Stimulated activated CD4-positive, alpha-beta T cell treated with anti-CD3 and anti-CD28 coated beads, Interleukin-15, amount 100 ng/mL, for 24 hours (primary cell): ENCODE measurements at places on chromosomes 3 and 15.

DNA sequence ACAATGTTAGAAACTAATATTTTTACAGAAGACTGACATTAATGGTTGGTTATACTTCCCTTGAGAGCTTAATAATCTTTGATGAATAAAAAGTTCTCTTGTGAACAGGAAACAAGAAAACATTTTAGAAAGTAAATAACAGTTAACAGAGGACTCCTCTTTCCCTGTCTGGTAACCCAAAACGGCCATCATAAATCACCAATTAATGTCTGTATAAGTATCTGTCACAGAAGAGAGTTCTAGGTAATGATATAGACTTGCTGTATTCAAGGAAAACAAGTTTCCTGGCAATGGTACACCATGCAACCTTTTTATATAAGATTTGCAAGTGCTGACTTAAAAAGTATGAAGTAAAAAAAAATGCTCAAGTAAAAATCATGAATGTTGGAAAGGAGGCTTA is 426.7 kb downstream of the SOX2 start:
- no peak for DNase-seq

DNA sequence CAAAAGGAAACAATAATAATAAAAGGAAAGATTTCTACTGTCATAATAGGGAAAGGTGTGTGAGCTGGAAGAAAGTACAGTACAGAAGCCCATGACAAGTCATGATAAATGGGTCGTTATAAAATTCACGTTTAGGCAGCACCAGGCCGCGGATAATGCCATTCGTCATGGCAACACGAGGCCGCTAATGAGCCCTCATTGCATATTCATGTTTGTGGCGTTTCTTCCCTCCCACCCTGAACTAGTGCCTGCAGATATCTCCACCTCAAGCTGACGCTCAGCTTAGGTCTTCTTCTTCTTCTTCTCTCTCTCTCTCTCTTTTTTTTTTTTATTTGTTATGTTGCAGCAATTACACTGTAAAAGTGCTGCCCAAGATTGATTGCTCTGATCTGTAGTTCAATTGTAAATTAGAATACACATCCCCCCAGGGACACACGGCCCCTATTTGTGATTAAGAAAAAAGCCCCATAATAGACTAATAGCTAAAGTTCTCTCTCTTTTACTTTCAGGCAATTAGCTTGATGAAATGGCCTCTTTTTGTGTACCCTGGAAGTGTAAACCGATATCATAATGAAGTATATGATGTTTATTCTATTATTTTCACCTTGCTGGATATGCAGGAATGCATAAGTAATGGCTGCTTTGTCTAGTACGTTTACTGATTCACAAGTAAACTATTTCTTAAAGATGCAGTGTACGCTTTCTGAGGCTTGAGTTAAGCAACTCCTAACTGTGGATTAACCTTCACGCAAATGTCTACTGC is 61.9 kb upstream of the NR2F2 start:
- no peak for DNase-seq

GRCh38 chr3:181326637-181327223 is 337.2 kb upstream of the DNAJC19 start:
- no peak for DNase-seq

DNA sequence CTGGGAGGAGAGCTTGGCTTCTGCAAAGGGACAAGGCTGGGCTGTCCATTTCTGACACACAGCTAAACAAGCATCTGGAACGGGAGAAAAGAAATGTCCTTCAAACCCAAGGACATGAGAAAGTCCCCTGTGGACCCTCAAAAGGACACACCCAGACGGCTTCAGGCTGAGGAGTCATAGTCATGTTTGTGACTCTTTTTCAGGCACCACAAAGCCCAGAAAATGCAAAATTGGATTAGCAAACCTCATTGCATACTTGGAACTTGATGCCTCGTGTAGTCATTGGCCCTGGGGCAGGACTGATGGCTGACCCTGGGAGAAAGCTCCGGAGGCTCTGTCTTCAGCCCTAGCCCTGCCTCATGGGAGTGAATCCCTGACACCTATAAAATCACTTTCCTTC is 21.5 kb downstream of the FAM174B start:
- DNase-seq = no peak

DNA sequence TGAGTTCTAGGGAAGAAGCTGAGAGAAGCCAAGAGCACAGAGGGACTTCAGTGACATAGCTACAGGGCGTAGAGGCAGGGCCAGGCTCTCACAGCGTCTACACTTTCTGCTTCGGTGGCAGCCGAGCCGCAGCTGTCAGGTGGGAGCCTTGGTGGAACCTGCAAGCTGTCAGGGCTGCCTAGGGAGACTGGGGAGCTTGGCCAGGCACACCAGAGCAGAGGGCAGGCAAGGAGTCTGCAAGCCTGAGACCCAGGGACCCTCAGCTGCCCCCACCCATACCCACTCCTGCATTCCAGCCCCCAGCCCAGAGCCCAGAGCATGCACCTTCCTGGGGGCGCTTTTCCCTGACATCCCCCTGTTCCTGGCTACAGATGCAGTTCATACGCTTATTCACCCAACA is 13.4 kb upstream of the KLF15 start:
- no peak for DNase-seq

DNA sequence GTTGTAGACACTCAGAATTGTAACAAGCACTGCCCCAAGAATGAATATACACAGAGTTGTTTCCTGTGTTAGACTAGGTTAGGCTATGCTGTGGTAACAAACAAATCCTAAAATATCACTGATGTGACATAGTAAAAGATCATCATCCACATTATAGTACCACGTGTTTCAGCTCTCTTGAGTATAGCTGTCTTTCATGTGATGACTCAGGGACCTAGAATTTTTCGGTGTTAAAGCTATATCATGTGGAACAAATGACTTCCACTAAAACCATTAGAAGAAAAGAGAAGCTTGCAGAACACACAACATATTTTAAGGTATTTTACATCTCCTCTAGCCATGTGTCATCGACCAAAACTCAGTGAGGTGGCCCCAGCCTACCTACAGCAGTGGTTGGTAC is 307.9 kb upstream of the RBMS3 start:
- DNase-seq = peak; percentile 6

DNA sequence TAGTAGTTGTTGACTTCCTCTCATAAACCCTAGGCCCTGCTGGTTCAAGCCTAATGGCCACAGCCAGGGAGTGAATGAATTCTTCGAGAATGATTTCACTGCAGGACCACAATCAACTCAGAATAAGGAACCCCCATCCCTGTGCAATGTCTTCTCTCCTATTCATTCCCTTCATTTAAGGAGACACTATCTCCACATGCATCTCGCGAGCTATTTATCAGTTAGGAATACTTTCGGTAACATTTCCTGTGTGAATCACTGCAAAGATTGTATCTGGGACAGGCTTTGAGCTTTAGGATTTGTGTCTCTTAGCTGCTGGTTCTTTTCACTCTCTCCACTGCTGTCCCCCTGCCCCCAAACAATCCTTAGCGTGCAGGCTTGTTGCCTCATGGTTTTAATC is 94.4 kb downstream of the MYLK start:
- DNase-seq = no peak

DNA sequence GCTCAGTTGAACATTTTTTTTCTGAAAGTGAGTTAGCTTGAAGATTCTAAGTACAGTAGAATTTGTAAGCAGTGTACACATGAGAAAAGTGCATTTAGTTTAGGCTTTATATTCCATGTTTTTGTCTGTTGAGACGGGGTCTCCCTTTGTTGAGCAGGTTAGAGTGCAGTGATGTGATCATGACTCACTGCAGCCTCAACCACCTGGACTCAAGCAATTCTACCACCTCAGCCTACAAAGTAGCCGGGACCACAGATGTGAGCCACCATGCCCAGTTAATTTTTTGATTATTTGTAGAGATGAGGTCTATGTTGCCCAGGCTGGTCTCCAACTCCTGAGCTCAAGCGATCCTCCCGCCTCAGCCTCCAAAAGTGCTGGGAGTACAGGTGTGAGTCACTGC is 5.3 kb upstream of the CSNK1G1 start:
- DNase-seq = no peak

DNA sequence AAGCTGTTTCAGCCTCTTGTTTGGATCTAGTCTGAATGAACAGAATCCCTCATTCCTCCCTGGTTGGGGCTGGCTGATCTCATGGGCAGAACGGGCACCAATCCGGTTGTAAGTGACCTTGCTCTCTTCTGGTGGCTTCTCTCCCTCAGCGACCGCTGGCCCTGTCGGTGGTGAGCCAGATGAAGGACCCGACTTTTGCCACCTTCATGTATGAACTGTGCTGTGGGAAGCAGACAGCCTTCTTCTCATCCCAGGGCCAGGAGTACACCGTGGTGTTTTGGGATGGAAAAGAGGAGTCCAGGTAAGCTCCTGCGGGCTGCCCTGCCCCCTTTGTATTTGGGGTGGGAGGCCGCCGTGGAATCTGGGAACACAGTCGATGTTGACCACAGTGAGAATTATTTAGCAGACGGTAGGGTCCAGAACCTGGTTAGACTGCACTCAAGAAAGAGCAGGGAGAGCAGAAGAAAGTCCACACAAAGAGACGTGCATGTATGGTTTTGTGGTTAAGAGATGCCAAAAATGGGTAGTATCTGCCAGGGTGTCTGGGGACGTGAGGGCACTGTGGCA is 138.8 kb downstream of the LRRK1 start:
- no peak for DNase-seq

DNA sequence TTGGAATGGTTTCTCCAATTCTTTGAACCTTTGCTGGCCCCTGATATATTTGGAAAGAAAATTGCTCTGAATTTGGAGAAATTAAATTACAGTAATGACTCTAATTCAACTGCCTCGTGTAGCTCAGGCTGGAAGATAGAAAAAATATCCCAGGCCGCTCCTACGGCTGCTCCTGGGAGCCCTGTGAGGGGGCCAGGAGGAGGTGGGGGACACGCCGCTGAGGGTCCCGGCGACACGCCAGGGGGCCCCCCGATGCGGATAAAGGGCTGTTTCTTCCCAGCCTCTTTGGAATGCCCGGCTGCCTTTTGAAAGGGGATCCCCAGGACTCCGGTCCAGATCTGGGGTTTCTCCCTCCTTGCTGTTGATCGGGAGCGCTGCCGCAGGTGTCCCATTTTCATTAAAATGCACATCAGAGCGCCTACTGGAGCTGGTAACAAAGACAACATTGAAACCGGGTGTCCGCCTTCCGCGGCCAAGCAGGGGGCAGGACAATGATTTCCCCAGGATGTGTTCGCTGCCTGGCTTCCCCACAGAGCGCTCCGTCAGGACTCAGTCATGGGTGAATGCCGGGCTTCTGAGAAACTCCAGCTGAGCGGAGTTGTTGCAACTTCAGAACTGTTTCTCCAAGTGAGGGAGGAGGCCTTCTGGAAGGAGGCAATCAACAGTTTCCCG is 200.1 kb upstream of the KBTBD8 start:
- DNase-seq = peak; percentile 3

DNA sequence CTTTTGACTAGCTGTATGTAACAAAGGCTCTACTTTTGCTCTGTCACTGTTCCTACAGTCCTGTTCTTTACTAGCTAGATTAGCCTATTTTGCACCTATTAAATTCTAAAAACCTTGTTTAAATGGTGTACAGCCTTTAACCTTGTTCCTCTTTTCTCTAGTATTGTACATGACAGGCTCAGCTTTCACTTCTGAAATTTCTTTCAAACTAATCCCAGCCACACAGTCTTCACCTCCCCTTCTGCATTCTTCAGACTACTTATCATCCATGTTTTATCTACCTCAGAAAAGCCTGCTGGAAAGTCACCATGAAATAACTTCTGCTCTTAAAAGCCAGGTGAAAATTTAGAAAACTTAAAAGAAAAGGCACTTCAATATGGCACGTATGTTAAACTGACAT is 122.4 kb downstream of the NECTIN3 start:
- no peak for DNase-seq

- DNase-seq = no peak
These were observed 151.2 kb downstream of the OPA1 start for GRCh38 chr3:193744048-193744821.

DNA sequence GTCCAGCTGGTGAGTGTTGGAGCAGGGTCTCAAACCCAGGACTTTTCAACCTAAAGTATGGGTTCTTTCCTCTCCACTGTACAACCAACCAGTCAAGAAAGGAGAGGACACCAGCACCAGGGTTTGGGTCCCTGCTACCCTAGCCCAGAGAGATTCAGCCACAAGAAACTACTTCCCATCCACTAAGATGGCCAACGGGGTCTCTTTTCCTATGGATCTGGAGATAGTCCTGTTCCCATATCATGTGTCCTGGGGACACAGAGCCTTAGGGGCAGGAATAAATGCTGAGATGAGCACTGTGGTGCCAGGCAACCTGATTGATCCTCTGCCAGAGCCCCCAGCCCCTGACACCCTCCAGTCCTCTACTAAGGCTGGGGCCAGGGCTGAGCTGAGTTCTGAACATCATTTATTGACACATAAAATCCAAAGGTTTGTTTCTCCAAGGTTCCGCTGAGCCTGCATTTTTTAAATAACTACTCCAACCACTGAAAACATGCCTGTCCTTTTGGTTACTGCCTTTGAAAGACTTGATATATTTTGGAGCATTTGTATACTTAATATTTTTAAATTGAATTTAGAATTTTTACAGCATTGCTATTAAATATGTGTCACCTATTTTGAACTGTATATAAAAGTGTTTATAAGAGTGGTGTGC is 26.0 kb downstream of the MRPL46 start:
- DNase-seq = no peak

- no peak for DNase-seq
These were observed 67.7 kb upstream of the WNT5A start for GRCh38 chr3:55554634-55555425.

GRCh38 chr3:65667963-65668362 is 370.8 kb downstream of the MAGI1 start:
- DNase-seq = no peak

- DNase-seq = no peak
These were observed 18.6 kb downstream of the POMGNT2 start for GRCh38 chr3:43087249-43087776.

DNA sequence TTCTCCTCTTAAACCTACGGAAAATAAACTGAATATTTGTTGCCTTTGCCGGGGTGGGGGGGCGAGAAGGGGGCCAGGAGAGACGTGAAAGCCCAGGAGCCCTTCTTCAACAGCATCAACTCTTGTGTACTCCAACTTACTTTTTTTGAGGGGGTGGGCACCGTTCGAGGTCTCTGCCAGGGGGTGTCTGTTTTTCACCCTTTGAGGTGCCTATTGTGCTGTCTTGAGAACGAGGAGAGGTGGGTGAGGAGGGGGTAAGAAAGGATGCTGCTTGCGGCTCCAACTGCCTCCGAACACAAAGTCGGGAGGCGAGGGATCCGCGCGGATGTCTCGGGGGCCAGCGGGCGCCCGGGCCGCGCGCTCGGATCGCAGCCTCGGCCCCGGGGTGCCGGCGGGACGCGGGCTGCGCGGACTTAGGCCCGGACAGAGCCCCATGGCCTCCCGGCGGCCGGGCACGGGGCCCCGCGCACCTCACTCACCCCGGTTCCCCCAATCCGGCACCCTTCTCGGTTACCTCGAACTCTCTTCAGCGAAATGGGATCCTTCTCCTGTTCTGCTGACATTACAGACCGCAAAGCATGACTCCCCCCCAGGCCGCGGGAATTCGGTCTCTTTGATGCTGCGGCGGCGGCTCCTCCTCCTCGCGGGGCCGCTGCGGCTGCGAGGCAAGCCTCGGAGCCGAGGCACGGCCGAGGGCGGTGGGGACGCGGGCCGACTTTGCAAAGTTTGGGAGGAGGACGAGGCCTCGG is 650 bp downstream of the PYGO1 start:
- DNase-seq = peak; percentile 30
